ENCODE measurements at places on chromosomes 2 and 18. TPM values are rescaled to one million over a fixed set of nuclear protein-coding genes. Genes with fewer than 3 reads are reported as not detected.

Gene ACMSD
- not detected for total RNA-seq

Gene REG1B
- not detected for total RNA-seq

Gene KCNG2
- total RNA-seq, result not detected

Gene RAPGEF4
- total RNA-seq, result 0.77 TPM

Gene RNF25
- 21.6 TPM for total RNA-seq

Gene RAB17
- total RNA-seq, result 369 TPM

Gene HRH4
- total RNA-seq, result not detected

Gene TMEFF2
- not detected for total RNA-seq

Gene CPO
- total RNA-seq, result 0.95 TPM

Gene SLC38A11
- not detected for total RNA-seq

Gene CCDC74B
- total RNA-seq, result 9.2 TPM

Gene ITPRIPL1
- total RNA-seq, result 1.5 TPM

Gene FBLN7
- total RNA-seq, result 8.4 TPM

DNA sequence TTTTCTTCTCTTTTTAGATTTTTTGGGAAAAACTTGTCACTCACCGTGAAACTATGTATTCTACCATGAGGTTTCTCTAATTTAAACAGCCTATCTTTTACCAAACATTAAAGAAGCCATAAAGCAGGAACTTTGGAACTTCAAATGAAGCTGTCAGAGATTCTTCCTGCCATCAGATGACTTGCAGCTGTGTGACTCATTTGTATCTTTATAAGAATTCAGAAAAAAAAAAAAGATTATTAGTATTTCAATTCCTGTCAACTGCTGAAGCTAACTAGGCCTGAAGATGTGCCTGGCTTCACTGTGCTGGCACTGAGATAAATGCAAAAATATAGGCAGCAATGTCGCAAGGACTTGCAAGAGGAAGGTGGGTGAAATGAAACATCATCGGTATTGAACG is 1399.1 kb upstream of the PIK3C3 start:
- H3K36me3 ChIP-seq, result no peaks in the 10 kb centered on the region
- DNase-seq, result no peak
- no peaks in the 10 kb centered on the region for H3K27me3 ChIP-seq
- H3K27ac ChIP-seq, result no peak overlapping the region
- no peak overlapping the region for H3K4me3 ChIP-seq
- H3K4me1 ChIP-seq, result peaks cover 17% of the 10 kb centered on the region

DNA sequence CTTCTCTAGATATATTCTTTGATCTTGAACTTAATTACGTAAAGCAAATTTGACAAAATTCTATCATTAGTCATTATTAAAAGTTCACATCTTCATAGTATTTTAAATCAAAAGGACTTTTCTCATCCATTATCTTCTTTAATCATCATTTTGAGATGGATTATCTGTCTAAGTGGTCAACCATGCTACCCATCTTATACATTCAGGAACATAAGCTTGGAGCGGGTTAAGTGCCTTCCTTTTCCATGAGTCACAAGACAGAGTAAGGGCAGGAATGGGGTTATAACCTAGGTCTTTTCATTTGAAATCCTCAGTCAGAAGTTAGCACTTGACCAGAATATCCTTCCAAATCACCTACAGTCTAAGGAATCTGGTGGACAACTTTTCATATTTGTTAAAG is 297.1 kb downstream of the TCF4 start:
- H3K36me3 ChIP-seq, result no peaks in the 10 kb centered on the region
- DNase-seq, result no peak
- no peak overlapping the region for H3K4me3 ChIP-seq
- H3K4me1 ChIP-seq, result no peaks in the 10 kb centered on the region
- H3K27ac ChIP-seq, result no peak overlapping the region

- H3K36me3 ChIP-seq, result no peaks in the 10 kb centered on the region
- H3K4me3 ChIP-seq, result no peak overlapping the region
- no peaks in the 10 kb centered on the region for H3K4me1 ChIP-seq
- H3K27ac ChIP-seq, result no peak overlapping the region
- H3K27me3 ChIP-seq, result peaks cover 75% of the 10 kb centered on the region
These were observed 256.3 kb upstream of the PKDCC start for GRCh38 chr2:41791523-41791922.

DNA sequence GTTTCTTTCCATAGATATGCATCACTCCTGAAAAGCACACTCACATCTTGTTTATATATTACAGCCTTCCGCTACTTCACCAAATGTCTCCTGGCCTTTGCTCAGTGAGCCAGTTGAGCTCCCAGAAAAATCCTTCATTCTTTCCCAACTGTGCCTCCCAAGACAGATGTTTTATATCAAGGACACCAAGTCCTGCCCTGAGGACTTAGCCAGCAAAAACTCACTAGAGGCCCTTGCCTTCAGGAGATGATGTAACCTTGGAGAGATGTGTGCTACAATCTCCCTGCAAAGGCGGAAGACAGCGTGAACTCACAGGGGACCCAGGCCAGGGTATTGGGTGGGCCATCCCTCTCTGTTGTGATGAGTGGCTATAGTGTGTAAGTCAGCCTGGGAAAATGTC is 86.1 kb upstream of the CTAGE1 start:
- no peaks in the 10 kb centered on the region for H3K27me3 ChIP-seq
- no peaks in the 10 kb centered on the region for H3K36me3 ChIP-seq
- H3K4me3 ChIP-seq, result no peak overlapping the region
- H3K4me1 ChIP-seq, result no peaks in the 10 kb centered on the region
- no peak overlapping the region for H3K27ac ChIP-seq

DNA sequence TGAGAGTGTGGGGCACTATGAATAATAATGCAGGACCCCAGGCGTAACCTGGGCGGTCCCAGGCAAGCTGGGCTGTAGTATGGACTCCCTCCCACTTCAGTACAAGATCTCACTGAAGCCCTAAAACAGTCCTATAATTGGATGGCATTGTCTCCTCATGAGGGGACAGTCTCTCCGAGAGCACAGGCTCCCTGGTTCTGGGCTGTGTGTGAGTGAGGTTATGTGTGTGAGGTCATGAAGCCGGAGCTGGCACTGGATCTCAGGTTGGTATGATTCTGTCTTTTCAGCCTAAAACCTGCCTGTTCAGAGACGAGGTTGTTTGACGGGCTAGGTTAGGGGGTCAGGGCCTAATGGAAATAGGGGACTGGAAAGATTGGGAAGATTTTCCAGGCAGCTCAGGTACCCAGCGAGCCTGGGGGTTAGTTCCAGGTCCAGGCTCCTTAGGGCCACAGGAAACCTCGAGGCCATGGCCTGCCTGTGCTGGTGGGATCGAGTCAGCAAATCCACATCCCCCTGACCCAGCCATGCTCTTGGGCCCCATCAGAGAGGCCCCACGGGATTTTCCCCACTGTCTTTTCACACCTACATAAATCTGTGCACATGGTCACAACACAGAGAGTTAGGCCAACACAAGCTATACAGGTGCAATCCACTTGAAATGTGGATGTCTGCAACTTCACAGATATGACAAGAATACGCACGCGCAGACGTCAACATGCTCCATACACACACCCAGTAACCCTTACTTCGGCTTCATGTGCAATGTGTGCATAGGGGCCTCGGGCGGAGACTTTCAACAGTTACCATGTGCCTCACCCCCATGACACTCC is 94.8 kb downstream of the INHBB start:
- no peak for DNase-seq
- H3K27me3 ChIP-seq, result peaks cover 83% of the 10 kb centered on the region

DNA sequence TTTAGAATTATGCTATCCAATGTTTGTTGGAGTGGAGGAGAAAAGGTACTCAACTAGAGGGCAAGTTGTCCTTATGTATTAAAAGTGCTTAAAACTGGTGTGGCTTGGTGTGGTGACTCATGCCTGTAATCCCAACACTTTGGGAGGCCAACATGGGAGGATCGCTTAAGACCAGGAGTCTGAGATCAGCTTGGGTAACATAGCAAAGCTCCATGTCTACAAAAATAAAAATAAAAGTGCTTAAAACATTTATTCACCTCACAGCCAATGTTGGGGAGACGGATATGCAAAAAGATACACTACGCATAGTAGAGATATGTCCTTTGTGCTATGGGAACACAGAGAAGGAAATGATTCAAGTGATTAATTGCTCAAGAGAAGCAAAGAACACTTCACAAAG is 19.3 kb upstream of the TNFAIP6 start:
- H3K36me3 ChIP-seq, result no peaks in the 10 kb centered on the region
- H3K4me3 ChIP-seq, result no peak overlapping the region
- no peak for DNase-seq

GRCh38 chr2:23460228-23460627 is 75.2 kb downstream of the KLHL29 start:
- no peaks in the 10 kb centered on the region for H3K27me3 ChIP-seq
- peak; percentile 65 for DNase-seq
- H3K27ac ChIP-seq, result no peak overlapping the region
- no peaks in the 10 kb centered on the region for H3K36me3 ChIP-seq

- H3K4me1 ChIP-seq, result no peaks in the 10 kb centered on the region
- no peak for DNase-seq
- H3K27me3 ChIP-seq, result no peaks in the 10 kb centered on the region
These were observed 251.8 kb downstream of the ZEB2 start for GRCh38 chr2:144268036-144268678.

DNA sequence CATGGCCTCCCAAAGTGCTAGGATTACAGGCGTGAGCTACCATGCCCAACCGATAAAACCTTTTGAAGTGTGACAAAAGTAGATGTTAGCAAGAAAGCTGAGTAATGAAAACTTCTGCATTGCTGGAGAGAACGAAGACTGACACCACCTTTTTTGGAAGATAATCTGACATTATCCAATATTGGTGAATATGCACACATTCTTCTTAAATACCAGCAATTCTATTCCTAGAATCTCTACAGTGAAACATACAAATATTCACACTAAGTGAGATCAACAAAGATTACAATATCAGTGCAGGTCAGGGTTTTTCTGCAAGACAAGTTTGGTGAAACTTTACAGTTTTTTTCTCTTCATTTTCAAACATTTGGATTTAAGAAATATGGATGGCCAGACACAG is 7.8 kb downstream of the PIAS2 start:
- DNase-seq, result no peak
- H3K4me1 ChIP-seq, result no peaks in the 10 kb centered on the region
- no peaks in the 10 kb centered on the region for H3K36me3 ChIP-seq
- H3K4me3 ChIP-seq, result no peak overlapping the region
- H3K27me3 ChIP-seq, result no peaks in the 10 kb centered on the region

DNA sequence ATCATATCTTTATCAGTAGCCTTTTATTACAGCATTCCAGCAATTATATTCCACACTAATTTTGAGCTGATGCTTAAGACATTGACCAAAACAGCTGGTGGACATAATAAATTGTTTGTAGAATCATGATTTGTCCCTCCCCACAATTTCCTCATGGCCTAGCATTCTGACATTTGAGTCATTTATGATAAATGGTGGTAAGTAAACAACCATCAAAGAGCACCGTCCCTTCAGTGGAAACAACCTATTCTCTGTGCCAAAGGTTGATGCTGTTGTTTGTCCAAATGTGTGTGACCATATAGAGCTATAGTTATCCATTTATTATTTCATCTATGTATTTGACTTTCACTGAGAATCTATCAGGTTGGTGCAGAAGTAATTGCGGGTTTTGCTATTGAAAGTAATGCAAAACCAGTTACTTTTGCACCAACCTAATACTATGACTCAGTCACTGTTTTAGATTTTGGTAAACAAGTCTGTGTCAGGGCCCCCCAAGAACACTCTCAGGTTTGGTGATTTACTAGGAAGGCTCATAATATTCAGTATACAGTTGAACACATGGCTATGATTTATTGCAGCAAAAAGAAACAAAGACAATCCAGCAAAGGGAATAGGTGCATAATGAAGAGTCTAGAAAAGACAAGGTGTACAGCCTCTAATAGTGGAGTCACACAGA is 608.7 kb upstream of the REG3G start:
- no peaks in the 10 kb centered on the region for H3K4me1 ChIP-seq
- no peak overlapping the region for H3K27ac ChIP-seq
- H3K36me3 ChIP-seq, result no peaks in the 10 kb centered on the region
- H3K4me3 ChIP-seq, result no peak overlapping the region
- H3K27me3 ChIP-seq, result no peaks in the 10 kb centered on the region
- no peak for DNase-seq

DNA sequence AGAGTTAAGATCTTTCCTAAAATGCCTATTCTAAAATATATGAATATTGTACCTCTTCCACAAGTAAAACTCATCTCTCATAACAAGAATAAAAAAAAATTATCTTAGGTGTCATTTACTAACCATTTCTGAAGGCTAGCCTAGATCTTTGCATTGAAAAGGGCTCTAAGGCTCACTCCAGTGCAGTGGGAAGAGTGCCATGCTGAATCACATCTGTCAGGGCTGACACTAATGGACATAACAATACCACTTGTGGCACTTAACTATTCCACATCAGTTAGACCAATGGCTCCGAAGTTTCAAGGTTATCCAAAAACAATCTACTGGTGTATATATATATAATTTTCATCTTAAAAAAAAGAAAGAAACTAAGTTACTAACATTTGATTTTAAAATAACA is 130.2 kb downstream of the EXOC6B start:
- H3K36me3 ChIP-seq, result peaks cover 9% of the 10 kb centered on the region
- H3K27me3 ChIP-seq, result no peaks in the 10 kb centered on the region
- H3K4me3 ChIP-seq, result no peak overlapping the region
- peaks cover 6% of the 10 kb centered on the region for H3K4me1 ChIP-seq
- DNase-seq, result no peak
- no peak overlapping the region for H3K27ac ChIP-seq

DNA sequence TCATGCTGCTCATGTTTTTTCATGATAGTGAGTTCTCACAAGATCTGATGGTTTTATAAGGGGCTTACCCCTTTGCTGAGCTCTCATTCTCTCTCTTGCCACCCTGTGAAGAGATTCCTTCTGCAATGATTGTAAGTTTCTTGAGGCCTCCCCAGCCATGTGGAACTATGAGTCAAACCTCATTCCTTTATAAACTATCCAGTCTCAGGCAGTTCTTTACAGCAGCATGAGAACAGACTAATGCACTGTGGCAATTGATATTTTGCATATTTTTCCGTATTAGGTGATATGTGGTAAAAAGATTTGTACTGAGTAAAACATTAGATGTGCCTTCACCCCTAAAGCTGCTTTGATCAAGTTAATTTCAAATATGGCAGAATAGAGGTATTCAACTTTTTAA is 48.8 kb downstream of the RAB27B start:
- H3K4me1 ChIP-seq, result peaks cover 23% of the 10 kb centered on the region
- H3K36me3 ChIP-seq, result no peaks in the 10 kb centered on the region
- DNase-seq, result no peak
- H3K4me3 ChIP-seq, result no peak overlapping the region
- H3K27me3 ChIP-seq, result no peaks in the 10 kb centered on the region

DNA sequence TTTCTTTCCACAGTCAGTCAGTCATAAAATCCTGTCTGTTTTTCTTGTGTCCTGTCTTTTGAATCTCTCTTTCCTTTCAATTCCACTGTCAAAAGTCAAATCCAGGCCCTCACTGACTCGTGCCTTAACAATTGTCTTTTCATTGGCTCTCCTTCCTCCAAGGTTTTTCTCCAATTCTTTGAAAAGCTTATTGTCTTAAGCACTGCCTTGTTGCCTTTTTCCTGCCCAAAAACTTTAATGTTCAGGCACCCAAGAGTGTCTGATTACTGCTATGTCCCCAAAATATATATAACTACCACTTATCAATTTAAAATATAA is 13.9 kb upstream of the SULT1C4 start:
- no peaks in the 10 kb centered on the region for H3K27me3 ChIP-seq
- DNase-seq, result no peak
- H3K27ac ChIP-seq, result no peak overlapping the region
- H3K4me3 ChIP-seq, result no peak overlapping the region
- no peaks in the 10 kb centered on the region for H3K4me1 ChIP-seq
